ENCODE measurements at places on chromosomes 7 and 10.

DNA sequence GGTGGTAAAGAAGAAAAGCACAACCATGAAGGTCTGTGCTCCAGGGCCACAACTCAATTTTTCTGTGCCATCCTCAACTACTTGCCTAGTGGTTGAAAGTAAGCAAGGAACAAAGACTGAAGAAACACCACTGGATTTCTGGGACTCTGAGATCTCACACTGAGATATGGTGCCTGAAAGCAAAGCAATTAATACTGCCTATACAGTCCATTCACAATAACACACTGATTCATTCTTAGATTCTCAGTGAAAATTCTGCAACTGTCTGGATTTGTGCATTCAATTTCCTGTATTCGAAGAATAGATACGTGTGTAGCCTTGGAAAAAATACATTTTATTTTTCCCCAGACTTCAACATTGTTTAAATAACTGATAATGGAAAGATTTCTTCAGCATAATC lies 116.4 kb upstream of the FAM133B start:
- DNase-seq: no peak

DNA sequence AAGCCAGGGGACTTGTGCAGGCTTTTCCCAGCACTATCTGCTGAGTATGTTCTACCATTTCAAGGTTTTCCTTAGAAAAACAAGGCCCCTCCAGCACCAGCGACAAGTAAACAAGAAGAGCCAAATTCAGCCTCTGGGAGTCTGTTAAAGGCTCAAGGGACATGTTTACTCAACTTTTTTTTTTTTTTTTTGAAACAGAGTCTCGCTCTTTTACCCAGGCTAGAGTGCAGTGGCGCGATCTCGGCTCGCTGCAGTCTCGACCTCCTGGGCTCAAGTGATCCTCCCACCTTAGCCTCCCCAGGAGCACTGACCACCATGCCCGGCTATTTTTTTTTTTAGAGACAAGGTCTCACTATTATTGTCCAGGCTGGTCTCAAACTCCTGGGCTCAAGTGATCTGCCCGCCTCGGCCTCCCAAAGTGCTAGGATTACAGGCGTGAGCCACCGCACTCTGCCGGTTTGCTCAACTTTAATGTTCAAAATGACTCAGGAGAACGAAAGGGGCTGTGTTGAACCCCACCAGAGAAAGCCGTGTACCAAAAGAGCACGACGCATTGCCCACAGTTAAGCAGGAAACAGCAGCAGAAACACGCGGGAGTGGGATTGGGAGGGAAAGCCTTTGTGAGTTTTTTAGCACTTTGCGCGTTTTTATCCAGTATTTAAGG lies 772 bp downstream of the PRDX3 start:
- no peak for DNase-seq

DNA sequence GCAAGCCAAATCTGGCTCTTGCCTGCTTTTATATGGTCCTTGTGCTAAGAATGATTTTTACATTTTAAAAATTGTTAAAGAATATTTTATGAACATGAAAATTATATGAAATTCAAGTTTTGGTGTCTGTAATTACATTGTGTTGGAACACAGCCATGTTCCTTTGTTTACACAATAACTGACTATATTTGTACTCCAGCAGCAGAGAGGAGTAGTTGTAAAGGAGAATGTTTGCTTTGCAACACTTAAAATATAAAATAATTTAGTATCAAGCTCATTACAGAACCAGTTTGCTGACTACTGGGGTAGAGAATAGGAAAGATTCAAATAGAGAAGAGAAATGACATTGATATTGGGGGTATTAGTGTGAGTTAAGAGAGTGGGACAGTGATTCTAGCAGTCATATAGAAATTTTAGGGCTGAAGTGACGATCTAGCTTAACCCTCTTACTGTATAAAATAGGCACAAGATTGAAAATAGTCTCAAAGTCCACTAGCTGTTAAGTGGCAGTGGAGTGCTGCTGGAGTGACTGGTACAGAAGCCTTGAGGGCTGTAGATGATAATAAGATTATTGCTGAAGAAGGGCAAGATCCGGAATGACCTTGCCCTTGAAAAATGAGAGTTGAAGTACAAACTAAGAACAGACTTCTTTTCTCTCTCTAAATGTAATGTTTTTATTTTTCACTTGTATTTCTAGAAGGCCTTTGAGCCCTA lies 28.2 kb downstream of the SGPL1 start:
- no peak for DNase-seq

- DNase-seq: no peak
These were observed 31.0 kb downstream of the ADRA2A start for GRCh38 chr10:111107846-111108245.

DNA sequence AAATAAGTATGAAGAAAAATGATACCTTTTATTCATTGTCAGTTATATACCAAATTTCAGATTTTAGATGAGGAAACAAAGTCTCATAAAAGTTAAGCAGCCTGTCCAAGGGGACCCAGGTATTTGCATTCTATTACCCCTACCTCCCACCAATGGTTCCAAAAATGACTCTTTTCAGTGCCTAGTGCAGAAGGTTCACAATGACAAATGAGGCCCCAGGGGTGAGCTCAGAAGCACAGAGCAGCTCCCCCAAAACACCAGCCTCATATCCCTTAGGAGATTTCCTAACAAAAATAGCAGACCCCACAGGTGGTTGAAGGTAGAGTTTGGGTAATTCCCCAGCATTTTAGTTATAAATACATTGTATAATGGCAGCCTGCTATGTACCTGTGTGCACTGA lies 168.6 kb downstream of the REEP3 start:
- DNase-seq: no peak

- no peak for DNase-seq
These were observed 2.9 kb downstream of the PPP1R3C start for GRCh38 chr10:91629715-91630549.
